ENCODE measurements at places on chromosomes 3 and 15.

DNA sequence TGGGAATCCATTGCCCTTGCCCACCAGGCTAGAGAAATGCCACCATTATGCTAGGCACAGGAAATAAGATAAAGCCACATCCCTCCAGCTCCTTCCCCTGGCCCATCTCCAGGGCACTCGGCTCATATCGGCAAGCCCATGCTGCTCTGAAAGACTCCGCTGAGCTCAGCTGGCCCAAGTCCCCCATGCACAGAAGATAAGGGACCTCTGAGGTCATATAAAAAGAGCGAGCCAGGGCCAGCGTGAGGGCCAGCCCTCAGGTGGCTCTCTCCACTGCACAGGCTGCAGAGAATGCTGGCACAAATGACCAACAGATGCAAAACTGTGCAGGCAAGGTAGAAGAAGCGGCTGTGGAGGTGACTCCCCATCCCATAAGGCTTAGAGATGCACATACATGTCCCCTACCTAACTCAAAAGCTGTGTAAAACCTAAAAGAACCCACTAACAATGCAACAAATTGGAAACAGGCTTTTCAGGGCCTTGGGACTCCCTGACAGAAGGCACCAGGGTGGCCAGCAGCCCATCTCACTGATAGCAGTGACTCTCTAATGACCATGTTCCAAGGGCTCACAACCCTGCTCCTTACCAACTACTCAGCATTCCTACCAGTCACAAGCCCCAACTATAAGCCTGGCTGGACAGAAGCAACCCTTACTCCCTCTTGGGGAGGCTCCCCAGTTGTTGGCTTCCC lies 3.0 kb downstream of the RAB6B start:
- DNase-seq, result no peak

DNA sequence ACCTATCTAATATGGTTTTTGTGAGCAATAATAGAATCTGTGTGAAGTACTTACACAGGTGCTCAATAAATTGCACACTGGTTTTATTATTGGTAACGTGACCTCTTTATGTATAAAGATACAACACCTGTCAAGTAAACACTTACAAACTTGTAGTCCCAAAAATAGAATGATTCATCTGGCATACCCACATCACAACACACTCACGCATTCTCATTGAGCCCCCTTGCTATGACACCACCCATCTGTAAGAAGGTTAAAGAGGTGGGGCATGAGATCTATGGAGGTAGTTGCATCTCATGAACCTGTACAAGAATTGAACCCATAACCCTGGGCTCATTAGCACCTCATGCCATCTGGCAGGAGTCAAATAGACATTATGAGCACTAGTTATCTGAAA lies 134.9 kb upstream of the THBS1 start:
- DNase-seq, result no peak

DNA sequence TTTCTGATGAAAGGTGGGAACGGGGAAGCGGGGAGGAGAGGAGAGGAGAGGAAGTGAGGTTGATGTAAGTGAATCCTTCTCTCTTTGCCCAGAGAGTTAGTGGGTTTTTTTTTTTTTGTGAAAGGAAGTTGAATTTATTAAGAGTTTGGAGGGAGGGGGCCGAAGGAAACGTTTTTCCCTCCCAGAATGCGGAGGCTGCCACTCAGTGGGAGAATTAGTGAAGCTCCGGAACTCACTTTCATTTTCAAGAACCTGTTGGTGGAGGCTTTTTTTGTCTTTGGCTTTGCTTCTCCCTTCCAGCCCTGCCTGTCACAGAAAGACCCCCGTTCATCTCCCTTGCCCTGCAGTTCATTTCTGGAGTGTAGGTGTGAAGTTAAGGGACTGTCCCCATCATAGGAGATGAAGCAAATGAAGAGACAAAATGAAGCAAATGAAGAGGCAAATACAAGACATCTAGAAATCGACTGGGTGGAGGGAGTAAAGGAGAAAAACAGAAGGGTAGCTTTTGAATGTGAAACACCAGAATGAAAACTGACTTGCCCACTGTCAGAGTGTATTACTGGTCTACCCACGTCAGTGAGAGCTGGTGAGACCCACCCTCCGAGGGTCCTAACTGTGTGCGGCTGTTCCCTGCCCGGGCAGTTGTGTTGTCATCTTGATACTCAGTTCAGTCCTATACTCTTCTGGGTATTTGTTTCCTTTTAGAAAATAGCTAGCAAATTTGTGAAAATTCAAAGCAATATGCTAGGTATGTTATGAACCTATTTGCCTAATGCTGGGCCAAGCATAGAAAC lies 91.5 kb downstream of the ITPR1 start:
- no peak for DNase-seq

- DNase-seq, result no peak
Measured at GRCh38 chr15:74251131-74251811, 15.1 kb downstream of the CCDC33 start.

DNA sequence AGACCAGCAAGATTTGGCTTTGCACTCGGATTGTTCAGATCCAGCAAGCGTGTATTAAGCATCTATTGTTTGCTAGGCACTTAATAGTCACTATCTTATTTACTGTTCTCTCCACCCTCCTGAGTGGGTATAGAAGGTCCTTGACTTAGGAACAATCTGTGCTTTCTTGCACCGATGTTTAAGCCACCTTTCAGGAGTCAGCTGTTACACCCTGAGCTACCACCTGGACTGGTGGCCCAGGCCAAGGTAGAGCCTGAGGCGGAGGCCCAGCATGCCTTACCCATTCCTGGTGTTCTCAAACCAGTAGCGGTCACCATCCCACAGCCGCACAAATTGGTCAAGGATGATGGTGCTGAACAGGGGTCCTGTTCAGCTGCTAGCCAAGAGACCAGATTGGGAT lies 10.0 kb downstream of the DUOX1 start:
- DNase-seq, result no peak

All from ureter (tissue), 1 donor.